Inflammatory macrophage treated with lipopolysaccharide for 1 hour (primary cell): ENCODE measurements at places on chromosomes 2 and 18.

DNA sequence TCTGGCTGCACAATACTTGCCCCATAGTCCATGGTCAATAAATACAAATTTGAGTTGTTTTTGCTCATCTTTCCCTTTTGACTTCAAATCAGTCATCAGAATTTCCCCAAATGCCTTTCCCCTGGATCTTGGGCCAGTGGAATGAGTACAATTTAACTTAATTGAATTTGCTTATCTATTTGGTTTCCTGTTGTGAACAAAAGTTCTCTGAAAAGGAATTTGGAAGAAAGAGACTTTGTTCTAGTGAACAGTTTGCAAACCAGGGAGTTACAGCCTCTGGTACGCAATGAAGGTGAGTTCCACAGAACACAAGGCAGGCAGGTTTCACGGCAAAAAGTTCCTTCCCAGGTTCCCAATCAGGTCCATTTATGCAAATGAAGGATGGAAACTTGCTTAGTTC, 1.2 kb upstream of the UGT1A1 start:
- no peak for DNase-seq

- no peak for DNase-seq
Observed at GRCh38 chr18:11728249-11728648, 39.2 kb downstream of the GNAL start.

- no peak for DNase-seq
Observed at GRCh38 chr2:152564754-152565551, 152.3 kb downstream of the PRPF40A start.

DNA sequence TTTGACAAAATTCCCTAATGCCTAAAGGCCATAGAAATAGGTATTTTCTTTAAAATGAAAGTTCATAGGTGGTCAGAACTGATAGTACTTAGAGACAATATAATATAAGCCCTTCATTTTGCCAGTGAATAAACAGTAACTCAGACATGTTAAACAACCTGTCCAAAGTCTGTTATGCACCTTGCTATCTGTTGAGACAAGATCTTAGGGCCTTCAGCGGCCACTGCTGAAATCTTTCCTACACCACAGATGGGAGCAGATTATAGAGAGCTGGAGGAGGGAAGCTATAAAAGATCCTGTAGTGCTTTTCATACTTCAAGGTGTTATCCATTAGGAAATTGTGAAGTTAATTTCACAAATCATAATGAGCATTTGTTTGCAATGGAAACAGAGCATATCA, 13.8 kb downstream of the CERKL start:
- DNase-seq: no peak

DNA sequence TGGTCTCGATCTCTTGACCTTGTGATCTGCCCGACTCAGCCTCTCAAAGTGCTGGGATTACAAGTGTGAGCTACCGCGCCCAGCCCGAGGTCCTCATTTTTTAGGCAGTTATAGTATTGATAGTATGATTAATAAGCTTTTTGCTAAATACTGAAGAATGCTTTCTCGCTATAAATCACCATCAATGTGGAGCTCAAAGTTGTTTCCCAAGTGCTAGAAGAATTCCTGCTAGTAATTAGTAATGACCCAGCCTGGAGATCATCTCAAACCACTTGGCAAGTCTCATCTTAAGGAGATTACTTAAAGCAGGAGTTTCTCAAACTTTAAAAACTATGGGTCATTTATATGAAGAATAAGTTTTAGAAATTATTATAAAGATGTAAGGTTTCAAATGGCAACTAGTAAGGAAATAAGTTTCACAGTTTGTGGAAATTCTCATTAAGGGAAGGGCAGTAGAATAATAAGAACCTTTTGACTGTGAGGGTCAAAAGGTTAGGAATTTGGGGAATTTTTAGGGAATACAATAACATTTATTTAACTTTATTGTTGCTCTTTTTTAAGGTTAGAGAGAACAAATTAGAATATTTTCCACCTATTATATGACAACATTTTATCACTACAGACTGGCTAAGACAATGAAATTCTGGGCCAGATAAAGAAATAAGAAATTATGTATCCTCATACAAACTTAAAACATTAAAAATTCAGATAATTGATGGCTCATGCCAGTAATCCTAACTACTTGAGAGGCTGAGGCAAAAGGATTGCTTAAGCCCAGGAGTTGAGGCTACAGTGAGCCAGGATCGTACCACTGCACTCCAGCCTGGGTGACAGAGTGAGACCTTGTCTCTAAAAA, 148.6 kb upstream of the MAP3K20 start:
- DNase-seq: no peak

- no peak for DNase-seq
Observed at GRCh38 chr2:88236666-88237065, 66.5 kb downstream of the THNSL2 start.

- DNase-seq: no peak
Observed at GRCh38 chr2:30262716-30263309, 31.5 kb downstream of the LBH start.

DNA sequence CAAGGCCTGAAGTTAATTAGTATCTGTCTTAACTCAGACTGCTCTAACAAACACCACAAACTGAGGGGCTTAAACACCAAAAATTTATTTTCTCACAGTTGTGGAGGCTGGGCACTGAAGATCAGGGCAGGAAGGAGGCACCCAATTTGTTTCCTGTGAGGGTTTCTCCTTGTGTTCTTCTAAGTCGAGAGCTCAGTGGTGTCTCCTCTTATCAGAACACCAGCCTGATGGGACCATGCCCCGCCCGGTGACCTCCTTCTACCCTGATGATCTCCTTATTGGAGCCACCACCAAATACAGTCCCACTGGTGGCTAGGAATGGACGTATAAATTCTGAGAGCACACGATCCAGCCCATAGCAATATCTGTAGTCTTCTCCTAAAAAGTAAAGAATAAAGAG, 20.5 kb downstream of the TMEM18 start:
- no peak for DNase-seq
